Tongue (tissue), 3 donors: ENCODE measurements at places on chromosomes 5 and 9.

- DNase-seq = peak; percentile 96
These were observed 101.1 kb upstream of the ZNF366 start for GRCh38 chr5:72608297-72608696.

DNA sequence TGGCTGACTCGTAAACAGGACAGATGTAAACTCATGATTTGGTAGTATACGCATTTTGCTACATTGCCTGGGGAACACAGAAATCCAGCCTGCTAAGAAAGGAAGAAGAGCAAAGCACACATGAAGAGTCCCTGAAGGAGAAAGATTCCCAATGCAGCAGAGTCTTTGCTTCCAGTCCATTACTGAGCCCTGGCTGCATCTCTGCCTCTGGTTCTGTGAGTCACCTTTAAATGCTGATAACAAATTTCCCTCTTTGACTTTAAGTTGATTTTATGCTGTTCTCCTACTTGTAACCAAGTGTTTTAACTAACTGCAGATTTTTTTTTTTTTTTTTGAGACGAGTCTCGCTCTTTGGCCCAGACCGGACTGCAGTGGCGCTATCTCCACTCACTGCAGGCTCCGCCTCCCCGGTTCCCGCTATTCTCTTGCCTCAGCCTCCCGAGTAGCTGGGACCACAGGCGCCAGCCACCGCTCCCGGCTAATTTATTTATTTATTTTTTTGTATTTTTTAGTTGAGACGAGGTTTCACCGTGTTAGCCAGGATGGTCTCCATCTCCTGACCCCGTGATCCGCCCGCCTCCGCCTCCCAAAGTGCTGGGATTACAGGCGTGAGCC lies 8.5 kb upstream of the PRXL2C start:
- DNase-seq = no peak

DNA sequence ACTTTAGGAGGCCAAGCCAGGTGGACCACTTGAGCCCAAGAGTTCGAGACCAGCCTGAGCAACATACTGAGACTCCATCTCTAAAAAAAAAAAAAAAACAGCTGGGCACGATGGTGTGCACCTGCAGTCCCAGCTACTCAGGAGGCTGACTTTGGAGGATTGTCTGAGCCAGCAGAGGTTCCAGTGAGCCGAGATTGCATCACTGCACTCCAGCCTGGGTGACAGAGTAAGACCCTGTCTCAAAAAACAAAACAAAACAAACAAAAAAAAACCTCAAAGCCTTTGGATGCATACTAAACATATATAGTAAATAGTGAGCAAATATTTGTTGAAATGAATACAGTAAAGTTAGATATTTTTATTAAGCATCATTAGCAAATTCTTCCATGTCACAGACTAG lies 5.3 kb downstream of the SLC35D2 start:
- no peak for DNase-seq

DNA sequence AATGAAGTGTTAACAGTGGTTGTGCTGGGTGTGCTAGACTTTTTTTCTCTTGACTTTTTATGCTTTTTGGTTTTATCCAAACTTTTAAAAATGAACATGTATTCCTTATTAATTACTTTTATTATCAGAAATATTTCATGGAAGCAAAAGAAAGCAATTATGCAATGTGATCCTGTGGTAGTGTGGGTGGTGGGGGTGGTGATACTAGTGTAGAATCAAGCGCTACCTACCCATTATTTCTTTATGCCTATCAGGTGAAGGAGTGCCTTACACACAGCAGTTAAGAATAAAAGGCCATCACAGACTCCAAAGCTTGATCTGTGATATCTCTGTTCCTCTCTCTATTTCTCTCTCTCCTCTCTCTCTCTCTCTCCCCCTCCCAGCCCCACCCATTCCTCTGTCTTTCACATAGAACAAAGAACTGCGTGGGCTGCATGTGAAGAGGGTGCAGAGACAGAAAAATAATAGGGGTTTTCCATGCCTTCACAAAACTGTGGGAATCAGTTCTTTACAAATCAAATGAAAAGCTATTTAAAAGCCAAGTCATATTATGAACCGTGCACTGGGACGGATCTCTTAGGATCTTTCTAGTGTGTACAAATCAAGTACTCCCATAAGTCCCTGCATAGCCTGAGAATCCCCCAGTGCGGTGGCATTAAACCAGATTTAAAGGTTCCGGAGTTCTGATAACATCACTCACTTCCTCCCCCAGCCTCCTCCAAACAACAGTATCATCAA lies 351.2 kb downstream of the RAB3C start:
- no peak for DNase-seq

DNA sequence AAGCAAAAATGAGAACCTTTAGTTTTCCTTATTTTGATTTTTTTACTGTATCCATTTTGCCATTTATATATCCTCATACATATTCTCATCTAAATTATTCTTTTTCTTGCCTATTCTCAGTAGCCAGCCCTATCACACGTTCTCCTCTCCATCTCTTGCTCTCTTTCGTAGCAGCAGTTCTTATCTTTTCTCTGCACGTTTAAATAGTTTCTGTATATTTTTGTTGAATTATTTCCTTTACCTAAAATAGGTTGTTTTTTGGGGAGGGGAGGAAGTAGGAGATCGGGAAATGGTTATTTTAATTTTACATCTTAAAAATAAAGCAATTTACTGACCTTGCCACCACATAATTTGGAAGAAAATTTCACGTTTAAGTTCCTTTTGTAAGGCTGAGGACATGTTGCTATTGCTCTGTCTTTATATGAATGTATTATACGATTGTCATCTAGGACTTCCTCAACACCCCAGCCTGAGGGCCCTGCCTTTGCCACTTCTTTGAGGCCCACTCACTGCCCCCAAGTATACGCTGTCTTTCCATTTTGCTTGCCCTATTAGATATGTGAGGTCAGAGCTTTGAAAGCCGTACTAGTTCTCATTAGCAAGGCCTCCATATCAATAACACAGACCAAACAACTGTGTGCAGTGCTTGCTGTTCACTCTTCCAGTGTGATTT lies 140.3 kb downstream of the GNAQ start:
- DNase-seq = no peak

DNA sequence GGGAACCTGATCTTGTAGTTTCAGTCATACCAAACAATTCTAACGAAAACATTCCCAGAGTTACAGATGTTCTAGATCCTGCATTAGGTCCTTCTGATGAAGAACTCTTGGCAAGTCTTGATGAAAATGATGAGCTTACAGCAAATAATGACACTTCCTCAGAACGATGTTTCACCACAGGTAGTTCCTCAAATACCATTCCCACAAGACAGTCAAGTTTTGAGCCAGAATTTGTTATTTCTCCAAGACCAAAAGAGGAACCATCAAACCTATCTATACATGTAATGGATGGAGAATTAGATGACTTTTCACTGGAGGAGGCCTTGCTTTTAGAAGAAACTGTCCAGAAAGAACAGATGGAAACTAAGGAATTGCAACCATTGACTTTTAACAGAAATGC lies 21.0 kb downstream of the RMI1 start:
- no peak for DNase-seq

DNA sequence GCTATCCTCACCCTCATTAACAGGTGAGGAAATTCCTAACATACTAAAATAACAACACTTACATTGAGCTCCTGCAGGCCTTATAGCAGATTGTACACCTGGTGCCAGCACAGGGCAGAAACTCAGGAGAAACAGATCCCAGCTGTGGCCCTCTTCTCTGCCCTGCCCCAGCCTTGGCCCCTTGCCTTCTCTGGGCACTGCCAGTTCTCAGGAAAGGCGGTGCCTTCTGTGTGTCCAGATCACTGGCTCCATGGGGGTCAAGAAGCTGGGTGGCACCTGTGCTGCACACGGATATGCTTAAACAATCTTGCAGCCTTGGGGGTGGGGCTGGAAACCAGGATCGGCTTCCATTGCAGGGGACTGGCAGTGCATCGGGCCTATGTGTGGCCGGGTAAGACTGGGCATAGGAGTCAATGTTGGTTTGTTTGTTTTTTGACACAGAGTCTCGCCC lies 19.3 kb downstream of the KYAT1 start:
- DNase-seq = no peak

GRCh38 chr9:135272608-135273007 lies 185.1 kb downstream of the OLFM1 start:
- DNase-seq = no peak

- no peak for DNase-seq
These were observed 10.2 kb downstream of the NIPSNAP3B start for GRCh38 chr9:104774132-104774531.

- DNase-seq = no peak
These were observed 5.5 kb downstream of the MRNIP start for GRCh38 chr5:179852993-179853547.

DNA sequence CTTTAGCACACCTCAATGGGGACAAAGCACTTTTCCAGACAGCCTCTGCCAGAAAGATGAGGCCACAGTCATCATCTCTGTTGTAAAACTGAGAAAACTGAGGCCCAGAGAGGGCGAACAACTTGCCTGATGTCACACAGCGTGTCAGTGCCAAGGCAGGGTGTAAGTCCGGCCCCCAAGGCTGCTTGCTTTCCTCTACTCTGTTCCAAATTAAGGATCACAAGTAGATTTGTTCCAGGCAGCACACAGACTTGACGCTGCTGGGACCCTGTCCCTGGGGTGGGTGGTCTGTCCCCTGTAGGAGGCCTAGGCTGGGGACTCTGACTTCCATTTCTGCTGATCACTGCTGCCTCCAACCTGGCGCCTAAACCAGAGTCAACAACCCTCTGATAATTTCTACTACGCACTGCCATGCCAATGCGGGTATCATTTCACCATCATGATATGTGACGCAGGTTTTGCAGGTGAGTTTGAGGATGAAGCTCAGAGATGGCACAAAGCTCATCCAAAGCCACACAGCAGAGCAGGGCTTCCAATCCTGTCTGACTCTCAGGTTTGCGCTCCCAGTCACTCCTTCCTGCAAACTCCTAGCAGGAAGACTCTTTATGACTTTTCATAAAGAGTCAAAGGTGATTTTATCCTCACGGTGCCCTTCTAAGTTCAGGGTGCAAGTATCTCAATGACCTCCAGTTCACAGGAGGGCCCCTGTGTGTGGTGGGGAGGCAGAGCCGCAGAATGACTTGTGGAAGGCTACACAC lies 13.5 kb upstream of the RALGDS start:
- no peak for DNase-seq
